ENCODE measurements at places on chromosomes 16 and 17.
A peak's percentile ranks its signal among the peaks of the same experiment; 100 is the strongest.

GRCh38 chr17:9981344-9981915, 76.4 kb upstream of the RCVRN start:
- no peak for DNase-seq

DNA sequence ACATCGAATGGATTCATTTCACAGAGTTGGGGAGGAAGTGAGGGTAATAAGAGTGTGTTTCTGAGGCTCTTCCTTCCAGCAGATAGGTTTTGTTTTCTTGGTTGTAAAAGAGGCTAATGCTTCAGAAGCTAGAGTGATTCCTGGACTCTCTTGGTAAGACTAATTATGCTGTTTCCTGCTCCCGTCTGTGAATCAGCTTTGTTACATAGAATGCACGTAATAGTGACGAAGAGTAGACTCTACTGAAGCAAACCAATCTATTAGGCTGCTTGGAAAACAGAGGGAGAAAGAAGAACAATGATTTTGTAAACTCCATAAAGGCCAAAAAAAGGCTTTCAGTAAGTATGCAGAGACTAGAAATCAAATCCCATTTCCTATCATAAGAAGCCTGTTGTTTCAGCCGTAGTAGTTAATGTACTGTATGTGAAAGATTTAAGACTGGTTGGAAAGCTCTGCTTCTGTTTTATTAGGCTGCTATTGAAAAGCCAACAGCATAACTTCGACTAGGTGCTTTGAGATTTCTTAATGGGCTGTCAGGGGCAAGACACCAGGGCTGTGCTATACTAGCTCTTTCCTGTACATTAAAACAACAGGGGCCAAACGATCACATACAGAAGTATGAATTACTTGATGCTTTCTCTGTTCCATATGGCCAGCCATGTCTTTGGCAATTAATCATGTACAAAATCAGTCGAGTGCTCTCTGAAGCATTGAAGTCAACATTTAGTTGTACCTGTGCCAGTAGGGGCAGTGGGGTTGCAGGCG, 219.0 kb downstream of the FTO start:
- DNase-seq, result no peak

GRCh38 chr16:85134076-85134788, 22.0 kb upstream of the CIBAR2 start:
- DNase-seq, result no peak

DNA sequence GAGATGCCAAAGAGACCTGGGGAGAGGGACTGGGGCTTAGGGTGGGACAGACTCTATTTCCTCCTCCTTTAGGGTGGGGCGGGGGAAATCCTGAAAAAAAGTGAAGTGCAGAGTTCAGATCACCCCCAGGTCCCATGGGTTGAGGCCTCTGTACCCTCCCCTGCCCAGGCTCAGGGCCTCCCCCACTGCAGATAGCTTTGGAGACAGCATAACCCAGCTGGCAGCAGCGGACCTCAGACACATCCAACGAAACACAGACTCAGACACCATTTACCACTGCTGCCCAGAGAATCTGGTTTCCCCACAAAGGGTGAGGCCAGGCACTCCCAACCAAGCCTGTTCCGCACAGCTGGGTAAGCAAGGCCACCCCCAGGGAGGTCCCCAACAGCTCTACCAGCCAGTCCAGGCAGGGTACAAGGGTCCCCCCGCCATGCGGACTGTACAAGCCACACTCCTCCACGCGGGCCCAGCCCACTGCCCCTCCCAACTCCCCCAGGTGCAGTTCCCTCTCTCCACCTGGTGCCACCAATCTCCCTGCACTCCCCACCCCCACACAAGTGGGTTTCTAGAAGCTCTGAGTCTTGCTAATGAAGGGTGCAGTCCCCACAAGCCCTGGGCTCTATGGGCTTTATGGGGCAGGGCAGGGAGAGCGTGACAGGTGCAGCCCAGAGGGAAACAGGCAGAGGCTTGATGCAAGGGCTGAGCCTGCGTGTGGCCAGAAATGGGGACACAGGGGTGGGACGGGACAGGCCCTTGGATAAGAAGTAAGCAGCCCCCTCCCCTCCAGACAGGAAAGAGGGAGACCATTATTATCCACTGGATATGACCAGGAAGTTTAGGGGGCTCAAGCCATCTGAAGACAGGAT, 8.9 kb downstream of the RHBDF2 start:
- no peak for DNase-seq

- no peak for DNase-seq
These were observed 180.2 kb downstream of the CCT6B start for GRCh38 chr17:34781071-34781470.

DNA sequence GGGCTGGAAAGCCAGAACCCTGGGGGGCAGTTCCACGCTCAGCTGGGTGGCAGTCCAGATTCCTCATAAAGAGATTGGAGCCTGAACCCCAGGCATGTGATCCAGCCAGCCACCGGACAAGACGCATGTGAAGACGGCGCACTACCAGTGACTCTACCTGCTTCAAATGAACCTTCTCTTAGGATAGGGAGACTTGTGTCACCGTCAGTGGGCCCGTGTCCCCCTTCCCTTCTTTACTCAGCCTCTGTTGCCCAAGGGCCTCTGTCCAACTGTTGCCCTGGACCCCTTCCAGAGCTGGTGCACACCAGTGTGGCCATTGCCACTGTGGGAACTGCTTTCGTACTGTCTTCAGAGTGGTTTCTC, 18.2 kb downstream of the CLUAP1 start:
- no peak for DNase-seq

- DNase-seq, result no peak
These were observed 40.4 kb downstream of the MMD start for GRCh38 chr17:55381017-55381770.

DNA sequence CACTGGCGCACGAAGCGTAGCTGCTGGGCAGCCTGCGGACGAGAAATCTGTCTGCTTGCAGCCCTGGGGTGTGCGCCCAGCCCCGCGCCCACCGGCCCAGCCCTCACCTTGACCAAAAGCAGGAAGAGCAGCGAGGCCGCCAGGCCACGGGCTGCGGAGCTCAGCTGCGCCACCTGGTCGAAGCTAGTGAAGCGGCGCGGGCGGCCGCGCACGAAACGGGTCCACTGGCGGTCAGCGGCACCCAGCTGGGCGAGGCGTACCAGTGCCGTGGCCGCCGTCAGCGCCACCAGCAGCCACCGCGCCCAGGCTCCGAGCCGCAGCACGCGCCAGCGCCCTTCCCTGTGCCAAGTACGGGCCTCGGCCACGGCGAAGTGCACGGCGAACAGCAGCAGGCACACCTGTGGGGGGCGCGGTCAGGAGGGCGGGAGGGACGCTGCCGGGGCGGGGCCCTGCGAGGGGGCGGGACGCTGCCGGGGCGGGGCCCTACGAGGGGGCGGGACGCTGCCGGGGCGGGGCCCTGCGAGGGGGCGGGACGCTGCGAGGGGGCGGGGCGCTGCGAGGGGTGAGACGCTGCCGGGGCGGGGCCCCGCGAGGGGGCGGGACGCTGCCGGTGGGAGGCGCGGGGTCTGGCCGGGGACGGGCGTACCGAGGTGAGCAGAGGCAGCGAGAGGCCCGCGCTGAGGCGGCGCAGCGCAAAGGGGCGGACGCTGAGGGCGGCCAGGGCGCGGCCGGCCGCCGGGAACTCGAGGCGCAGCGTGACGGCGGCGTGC, 43.2 kb downstream of the TSC2 start:
- no peak for DNase-seq

GRCh38 chr17:9771465-9771864, 19.9 kb downstream of the DHRS7C start:
- DNase-seq, result peak; percentile 67

GRCh38 chr16:29903590-29903989, 3.3 kb downstream of the ASPHD1 start:
- DNase-seq, result no peak

GRCh38 chr17:68290955-68291835, at the start of the genes ARSG and SLC16A6:
ARSG (plus strand) TSS chr17:68291495; CDS start chr17:68307494, 15,999 bp downstream.
SLC16A6 (minus strand) TSS chr17:68291127; CDS start chr17:68278320, 12,807 bp downstream.
- no peak for DNase-seq

DNA sequence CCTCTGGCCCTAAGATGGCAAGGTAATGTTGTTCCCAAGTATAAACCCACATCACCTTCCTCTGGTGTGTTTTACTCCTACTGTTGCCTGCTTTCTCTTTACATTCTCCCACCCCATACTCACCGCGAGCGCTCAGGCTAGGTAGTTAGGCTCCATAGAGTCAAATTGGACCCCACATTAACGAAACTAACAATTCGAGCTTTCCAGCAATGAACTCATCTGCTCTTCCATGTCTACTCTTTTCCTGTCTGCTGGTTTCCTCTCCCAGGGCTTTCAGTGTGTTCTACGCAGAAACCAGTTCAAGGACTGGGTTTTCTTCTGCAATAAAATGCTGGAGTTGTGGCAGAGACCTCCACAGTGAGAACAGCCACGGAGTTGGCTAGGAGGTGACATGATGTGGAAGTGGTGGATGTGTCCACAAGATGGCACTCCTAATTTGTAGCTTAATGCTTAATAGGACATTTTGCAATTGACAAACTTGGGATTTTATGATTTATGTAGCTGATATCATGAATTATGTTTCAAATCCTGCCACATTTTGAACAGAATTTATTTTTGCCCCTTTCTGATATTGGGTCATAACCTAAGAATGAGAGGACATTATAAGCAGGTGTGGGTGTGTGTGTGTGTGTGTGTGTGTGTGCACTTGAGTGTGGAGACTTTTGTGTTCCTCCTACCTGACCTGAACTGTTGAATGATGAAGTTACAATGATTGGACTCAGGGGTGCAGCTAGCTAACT, 2.2 kb upstream of the UQCRC2 start:
- no peak for DNase-seq

GRCh38 chr16:28292731-28293600, 641 bp downstream of the SBK1 start:
- DNase-seq, result no peak

DNA sequence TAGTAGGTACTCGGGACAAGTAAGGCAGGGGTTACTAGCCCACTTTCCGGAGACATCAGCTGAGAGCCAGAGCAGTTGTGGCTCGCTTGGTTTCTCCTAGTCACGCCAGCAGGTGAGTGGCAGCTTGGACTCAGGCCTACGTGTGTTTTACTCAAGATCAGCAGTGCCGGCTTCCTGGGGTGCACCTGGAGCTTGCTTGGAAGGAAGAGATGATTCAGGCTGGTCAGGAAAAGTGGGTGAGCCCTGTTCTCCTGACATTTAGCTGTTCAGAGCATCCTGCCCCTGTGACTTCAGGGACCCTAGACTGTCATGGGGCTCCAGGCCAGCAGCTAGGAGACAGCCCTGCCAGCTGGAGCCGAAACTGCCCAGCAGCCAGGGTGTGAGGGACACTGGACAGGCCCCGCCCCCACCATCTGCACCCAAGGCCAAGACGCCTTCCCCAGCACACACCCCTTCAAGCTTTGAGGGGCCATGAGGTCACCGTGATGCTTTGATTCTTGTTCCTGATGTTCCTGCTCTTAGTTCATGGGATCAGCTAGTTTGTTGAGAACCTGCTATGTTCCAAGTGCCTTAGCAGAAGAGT, 238.0 kb upstream of the CIBAR2 start:
- no peak for DNase-seq

GRCh38 chr16:11320170-11320569, 25.1 kb upstream of the RMI2 start:
- DNase-seq, result no peak

DNA sequence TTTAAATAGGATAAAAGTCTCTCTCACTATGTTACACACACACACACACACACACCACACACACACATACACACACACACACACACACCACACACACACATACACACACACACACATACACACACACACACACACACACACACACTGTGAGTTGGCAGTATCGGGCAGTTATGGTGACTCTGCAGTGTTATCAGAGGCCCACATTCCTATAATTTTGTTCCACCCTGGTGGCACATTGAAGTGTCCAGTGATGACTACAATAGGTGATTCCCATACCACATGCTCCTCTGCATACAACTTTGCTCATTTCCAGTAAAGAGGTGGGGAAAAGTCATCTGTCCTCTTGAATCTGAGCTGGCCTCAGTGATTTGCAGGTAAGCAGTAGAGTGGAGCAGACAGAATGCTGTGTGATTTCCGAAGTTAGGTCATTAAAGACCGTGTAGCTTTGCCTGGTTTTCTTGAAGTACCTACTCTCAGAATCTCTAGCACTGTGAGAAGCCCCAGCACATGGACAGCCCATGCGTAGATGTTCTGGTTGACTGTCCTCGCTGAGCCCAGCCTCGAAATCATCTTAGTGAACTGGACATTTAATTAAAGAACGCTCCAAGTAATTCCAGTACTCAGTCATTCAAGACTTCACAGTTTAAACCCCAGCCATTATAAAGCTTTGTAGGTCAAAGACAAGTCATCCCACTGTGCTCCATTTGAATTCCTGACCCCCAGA, 836.6 kb upstream of the SOX9 start:
- no peak for DNase-seq

GRCh38 chr17:77827039-77827438, 131.5 kb upstream of the TNRC6C start:
- DNase-seq, result no peak

GRCh38 chr16:65102326-65102725, 19.5 kb downstream of the CDH11 start:
- no peak for DNase-seq

DNA sequence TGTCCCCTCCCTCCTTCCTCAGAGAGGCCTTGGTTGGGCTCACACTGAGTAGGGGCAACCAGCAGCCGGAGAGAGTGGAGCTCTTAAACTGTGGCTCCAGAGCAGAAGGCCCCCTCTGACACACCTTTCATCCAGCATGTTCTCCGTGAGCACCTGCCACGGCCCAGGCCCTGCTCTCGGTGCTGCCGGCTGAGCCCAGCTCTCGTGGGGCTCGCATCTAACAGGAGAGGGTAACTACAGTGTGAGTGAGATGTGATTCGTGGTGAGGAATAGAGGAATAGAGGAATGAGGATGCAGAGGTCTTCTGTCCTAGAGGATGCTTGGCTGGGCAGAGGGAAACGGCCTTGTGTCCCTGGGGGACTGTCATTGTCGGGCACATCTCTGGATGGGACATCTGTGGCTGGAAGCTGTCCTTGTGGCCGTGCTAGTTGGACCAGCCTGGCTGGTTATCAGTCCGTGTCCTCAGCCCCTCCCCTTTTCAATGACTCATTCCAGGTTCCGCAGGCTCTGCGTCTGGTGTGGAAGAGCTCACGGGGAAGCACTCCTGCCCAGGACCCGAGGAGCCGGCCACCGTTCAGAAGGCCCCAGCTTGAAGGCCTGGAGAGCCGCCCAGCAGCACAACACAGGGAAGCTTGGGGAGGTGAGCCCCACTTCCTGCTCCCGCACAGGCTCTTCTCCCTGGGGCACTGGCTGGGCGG, 11.9 kb upstream of the DNASE1 start:
- no peak for DNase-seq

DNA sequence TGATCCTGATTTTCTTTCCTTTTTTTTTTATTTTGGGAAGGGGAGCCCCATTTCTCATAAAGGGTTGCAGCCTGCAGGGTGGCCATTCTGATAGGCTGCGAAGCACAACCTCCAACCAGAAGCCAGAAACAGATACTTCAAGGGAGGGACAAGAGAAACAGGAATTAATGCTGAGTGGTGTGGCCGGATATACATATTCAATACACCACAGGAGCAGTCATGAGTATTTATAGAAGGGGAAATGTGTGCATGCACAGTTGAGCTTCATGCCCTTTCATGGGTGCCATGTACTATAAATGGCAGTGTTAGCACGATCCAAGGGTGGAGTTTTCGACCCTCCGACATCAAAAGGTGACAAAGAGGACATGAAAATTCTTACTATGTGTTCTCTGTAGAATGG, 320.8 kb downstream of the CBLN1 start:
- DNase-seq, result no peak

- no peak for DNase-seq
These were observed 97.3 kb downstream of the SALL1 start for GRCh38 chr16:51053775-51054174.

All from coronary artery (tissue), 2 donors.